ENCODE measurements at places on chromosomes 1 and 21.

GRCh38 chr1:61182049-61182448 is 99.7 kb downstream of the NFIA start:
- no peak for DNase-seq

GRCh38 chr1:116943438-116943837 is 33.7 kb downstream of the PTGFRN start:
- no peak for DNase-seq

- DNase-seq = no peak
Observed at GRCh38 chr1:172138634-172139033, 281.9 kb upstream of the C1orf105 start.

GRCh38 chr1:21350202-21350885 is 60.1 kb upstream of the ECE1 start:
- no peak for DNase-seq

DNA sequence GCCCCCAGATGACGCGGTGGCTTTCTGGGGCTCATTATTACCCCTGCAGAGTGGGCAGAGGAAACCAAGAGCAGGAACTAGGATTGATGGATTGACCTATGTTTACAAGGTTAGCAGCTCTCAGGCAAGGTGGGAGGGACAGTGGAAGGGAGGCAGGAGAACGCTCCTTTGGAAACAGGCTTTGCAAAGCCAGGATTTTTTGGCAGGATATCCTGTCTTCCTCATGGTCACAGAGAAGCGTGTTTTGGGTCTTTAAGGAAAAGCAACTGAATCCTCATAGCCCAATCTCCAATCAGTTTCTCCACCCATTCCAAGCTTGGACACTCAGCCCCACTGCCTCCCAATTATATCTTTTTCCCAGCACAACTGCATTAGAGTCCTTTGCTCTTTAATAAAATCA is 105.6 kb upstream of the SOD1 start:
- DNase-seq = no peak

DNA sequence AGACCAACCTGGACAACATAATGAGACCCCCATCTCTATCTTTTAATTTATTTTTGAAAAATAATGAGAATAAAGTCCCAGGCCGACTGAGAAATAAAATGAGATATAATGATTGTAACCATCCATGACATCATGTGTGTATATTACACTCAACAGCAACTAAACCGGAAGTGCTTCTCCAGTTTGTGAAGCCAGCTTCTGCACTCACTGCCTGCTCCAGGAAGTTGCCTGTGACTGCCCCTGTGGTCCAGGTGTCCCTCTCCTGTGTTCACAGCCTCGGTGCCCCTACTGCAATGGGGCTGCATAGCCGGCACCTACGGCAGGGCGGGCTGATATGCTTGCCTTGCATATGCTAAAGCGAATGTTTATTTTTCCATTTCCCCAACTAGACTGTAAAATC is 68.3 kb downstream of the SSBP3 start:
- DNase-seq = no peak

- no peak for DNase-seq
Observed at GRCh38 chr1:227661495-227661894, 73.6 kb downstream of the JMJD4 start.

- peak; percentile 44 for DNase-seq
Observed at GRCh38 chr1:96234299-96234698, 487.3 kb upstream of the PTBP2 start.

GRCh38 chr1:26557008-26557407 is 27.4 kb downstream of the RPS6KA1 start:
- DNase-seq = no peak

- DNase-seq = peak; percentile 13
Observed at GRCh38 chr1:61082311-61083012, at the start of gene NFIA. Gene NFIA (plus strand): TSS chr1:61082561.

- no peak for DNase-seq
Observed at GRCh38 chr1:214520544-214521165, 30.7 kb downstream of the PTPN14 start.

GRCh38 chr1:94863297-94863911 is 43.2 kb downstream of the SLC44A3 start:
- no peak for DNase-seq

DNA sequence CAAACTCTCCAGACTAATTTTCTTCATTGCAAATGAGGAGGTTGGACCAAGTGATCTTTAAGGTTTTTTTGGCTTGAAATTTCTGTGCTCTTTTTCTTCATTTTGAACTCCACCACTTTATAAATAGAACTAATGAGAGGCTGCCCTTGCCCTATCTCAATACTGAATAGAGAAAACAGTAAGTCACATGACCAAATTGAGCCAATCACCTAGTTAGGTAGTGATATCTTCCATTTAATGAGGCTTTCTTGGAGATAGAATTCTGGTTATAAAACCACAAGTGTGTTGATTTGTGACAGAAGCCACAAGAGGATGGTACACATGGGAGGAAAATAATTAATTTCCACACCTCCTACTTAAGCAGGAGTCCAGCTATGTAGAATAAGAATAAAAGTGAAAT is 263.4 kb upstream of the SNX7 start:
- no peak for DNase-seq

- no peak for DNase-seq
Observed at GRCh38 chr1:161928056-161928455, 95.6 kb downstream of the OLFML2B start.

GRCh38 chr1:84442256-84442655 is 36.8 kb upstream of the RPF1 start:
- no peak for DNase-seq

GRCh38 chr1:232034556-232034955 is 408.0 kb downstream of the DISC1 start:
- no peak for DNase-seq

DNA sequence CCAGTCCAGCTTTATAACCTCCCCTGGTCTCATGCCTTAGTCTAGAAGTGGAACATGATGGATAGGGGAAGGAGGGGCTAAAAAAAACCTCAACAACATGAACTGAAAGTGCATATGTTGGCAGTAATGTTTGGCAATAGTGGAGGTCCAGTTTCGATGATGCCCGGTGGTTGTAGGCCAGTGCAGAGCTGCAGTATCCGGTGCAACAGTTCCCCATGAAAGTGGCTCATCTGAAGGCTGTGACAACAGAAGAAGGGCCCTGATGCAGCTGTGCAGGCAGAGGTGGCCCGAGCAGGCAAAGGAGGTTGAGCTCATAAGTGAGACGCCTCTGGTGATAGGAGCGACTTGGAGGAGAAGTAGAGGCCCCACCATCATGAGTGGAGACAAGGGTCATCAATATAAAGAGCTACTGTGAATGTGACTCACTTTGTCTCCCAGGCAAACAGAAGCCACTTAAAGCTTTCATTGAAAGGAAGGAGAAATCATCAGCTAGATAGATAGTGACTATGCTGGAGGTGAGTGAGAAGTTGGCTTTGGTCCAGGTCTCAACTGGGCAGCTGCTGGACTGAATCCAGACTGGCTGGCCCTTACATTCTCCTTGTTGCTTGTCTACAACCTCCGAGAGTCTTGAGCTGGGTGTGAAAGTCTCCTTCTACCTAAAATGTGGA is 10.2 kb upstream of the CREG1 start:
- DNase-seq = no peak

GRCh38 chr21:42107881-42108553 is 36.9 kb downstream of the UMODL1 start:
- no peak for DNase-seq

DNA sequence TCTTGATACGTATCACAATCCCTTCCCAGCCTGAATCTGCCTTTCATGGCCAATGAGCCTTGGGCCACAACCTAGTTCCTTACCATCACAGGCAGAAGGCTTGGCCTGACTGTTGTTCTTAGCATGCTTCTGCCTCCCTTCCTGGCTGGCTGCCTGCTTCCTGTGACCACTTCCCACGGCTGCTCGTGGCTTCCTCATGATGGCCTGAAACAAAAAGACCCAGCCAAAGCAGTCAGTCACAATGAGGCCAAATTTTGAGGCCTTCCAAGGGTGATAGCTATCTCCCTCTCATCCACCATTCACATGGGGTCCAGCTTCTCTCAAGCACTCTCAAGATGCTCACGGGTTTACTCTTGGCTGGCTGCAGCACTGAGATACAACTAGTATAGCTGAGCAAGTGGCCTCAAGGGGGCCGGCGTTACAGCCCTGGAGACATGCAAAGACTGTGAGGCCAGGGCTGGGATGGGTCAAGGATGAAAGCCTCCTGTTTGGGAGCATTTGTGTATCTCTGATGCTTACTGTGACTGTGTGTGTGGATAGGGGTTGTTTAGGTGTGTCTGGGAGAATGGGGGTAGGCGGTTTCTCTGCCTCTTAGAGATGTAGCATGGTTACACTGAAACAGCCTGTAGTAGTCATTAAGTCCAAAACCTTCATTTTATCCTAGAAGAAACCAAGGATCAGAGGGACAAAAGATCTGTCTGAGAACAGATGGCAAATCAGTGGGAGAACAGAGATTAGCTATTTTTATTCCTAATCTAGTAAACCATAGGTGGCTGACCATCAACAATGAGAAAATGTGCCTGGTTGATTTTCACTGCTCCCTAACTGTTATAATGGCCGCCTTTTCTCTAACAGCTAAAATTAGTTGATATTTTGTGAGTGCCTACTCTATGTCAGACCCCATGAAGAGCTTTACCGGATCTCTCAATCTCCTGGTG is 5.4 kb upstream of the TOE1 start:
- DNase-seq = no peak

GRCh38 chr1:199784138-199784895 is 243.2 kb upstream of the NR5A2 start:
- no peak for DNase-seq

DNA sequence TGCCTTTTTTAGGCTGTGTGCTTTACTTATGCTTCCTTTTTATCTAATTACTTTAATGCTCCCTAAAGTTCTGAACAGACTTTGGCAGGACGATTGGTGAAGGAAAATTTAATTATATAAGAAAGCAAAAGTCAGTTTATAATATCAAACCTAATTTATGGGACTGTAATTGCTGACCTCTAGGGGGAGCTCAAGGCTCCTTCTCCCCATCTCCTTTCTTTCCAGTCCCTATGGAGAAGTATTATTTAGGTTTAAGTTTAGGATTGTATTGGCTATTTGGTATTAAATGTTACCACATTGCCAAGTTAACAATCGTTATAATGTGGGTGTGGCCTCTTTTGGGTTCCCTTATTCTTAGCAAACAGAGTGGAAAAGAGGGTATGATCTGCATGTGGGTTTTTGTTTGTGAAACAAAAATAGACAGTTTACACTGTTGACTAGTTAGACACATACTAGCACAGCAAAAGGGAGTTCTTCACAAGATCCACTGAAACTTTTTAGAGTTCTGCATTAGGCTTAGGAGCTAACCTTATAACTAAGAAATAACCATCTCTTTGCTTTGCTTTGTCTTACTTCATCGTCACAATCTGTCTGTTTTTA is 48.2 kb upstream of the TNFSF4 start:
- DNase-seq = no peak

DNA sequence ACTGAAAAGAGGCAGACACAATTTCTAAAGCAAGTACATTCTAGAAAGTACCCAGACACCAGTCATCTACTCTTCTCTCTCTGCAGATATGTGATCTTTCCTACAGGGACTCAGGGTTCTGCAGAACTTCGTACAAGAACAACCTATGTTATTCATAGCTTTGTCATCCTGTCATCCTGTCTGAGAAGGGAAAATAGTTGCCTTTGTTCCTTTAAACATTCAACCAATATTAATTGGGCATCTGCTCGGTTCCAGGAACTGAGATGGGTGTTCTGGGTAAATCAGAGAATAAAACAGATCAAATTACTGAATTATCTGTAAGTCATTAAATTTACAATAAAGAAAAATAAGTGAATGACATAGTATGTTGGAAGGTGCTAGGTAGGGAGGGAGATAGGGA is 504.9 kb downstream of the MATN1 start:
- DNase-seq = no peak

DNA sequence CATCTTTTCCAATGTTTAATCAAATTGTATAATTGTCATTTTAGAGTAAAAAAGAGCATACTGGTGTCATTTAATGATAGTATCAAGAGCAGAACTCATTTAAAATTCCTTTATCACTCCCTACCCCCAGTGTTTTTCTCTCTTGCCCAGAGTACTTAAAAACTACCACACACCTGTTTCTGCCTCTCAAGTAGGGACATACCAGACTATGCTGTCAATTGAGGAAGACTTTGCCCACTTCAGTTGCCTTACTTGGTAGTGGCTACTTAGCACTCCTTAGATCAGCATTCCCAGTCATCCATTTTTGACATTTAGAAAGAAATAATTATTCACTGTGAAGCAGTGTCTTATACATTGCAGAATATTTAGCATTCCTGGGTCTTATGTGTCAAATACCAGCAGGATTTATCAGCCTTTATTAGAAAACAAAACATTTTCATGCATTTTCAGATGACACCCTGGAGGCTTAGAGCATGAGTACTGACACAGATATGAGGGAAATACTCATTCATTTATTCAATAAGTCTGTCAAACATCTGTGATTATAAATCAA is 127.5 kb upstream of the RGS1 start:
- no peak for DNase-seq

DNA sequence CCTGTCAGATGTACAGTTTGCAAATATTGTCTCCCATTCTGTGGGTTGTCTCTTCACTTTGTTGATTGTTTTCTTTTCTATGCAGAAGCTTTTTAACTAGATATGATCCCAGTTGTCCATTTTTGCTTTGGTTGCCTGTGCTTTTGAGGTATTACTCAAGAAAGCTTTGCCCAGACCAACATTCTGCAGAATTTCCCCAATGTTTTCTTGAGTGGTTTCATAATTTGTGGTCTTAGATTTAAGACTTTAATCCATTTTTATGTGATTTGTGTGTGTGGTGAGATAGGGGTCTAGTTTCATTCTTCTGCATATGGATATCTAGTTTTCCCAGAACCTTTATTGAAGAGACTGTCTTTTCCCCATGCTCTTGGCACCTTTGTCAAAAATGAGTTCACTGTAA is 116.9 kb downstream of the DUSP10 start:
- no peak for DNase-seq

- no peak for DNase-seq
Observed at GRCh38 chr1:184425449-184426277, 38.8 kb downstream of the C1orf21 start.

- no peak for DNase-seq
Observed at GRCh38 chr1:228107636-228108035, 1.5 kb downstream of the MRPL55 start.

DNA sequence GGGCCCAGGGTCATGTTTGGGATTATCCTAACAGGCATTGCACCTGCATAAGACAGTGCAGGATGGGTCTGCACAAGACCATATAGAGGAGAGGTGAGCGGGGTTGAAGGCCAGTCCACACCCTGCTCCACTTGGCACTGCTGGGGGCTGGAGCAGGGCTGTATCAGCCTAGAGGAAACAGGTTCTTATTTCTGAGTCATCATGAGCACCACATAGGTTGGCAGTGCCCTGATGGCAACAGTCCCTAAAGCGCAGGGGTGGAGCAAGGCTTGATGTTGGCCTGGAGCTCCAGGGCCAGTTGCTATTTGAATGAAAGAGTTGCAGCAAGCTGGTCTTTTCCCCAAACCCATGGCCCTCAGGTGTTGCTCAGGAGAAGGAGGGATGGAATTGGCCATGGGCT is 29.8 kb upstream of the BMP8B start:
- no peak for DNase-seq

GRCh38 chr21:42780617-42781016 is 98.7 kb downstream of the WDR4 start:
- DNase-seq = no peak

DNA sequence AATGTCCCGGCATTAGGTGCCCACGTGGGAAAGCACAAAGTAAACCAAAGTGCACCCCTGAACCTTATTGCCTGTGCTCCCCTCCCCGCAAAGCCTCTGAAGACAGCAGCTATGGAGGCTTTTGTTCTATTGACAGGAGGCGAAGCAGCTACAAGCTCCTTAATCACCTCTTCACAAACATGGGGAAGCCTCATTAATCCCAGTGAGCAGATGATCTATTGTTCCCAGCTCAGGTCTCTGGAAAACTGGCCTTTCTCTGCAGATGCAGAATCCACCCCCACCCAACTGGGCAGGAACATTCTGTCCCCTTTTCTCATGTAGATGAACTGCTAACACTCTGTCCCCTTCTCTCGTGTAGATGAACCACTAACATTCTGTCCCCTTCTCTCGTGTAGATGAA is 190.5 kb upstream of the CSF3R start:
- no peak for DNase-seq

Measured in NCI-H1930 (cell line).